HCT116 (cell line): ENCODE measurements at places on chromosomes 2 and 18.

DNA sequence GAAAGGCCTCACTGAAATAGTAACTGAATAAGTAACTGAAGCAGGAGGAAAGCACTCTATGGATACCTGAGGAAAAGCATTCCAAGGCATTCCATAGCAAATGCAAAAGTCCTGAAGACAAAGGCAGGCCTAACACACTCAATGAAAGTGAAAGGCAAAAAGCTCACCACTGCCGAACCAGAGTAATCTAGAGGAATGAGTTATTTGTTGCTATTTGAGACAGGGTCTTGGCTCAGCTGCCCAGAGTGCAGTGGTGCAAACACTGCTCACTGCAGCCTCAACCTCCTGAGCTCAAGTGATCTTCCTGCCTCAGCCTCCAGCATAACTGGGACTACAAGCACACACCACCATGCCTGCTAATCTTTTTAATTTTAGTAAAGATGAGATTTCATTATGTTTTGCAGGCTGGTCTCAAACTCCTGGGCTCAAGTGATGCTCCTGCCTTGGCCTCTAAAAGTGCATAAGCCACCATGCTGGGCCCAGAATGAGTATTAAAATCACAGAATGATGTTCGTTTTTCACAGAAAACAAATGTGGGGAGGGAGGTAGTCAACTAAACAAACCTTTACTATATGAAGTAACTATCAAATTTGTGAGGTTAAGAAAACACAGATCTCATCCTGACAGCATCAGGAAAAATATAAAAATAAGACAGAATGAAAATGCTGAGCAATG is 17.9 kb downstream of the PIAS2 start:
- DNase-seq = no peak

GRCh38 chr2:205370726-205371125 is 311.6 kb upstream of the NRP2 start:
- DNase-seq = no peak

- peak; percentile 44 for DNase-seq
Measured at GRCh38 chr2:18987592-18988073, 370.8 kb downstream of the OSR1 start.

- no peak for DNase-seq
Measured at GRCh38 chr2:108534584-108535356, 500 bp downstream of the LIMS1 start.

- no peak for DNase-seq
Measured at GRCh38 chr2:46831051-46831868, 84.3 kb downstream of the MCFD2 start.

DNA sequence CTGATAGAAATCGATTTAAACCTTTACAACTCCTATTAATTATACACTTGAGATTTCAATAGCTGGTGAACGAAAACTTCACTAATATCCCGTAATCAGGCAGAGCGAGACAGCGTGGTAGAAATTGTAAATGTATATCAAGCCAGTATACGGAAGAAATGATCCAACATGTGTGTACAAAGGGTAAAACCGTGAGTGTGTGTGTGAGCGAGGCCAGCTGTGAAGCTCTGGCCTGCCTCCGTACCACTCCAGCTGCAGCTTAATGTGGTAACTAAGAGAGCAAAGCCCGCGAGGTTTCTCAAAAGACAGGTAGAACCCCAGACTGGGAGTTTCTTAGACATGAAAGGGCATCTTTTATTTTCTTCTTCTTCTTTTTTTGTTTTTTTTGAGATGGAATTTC is 52.3 kb upstream of the ZNF516 start:
- DNase-seq = no peak

DNA sequence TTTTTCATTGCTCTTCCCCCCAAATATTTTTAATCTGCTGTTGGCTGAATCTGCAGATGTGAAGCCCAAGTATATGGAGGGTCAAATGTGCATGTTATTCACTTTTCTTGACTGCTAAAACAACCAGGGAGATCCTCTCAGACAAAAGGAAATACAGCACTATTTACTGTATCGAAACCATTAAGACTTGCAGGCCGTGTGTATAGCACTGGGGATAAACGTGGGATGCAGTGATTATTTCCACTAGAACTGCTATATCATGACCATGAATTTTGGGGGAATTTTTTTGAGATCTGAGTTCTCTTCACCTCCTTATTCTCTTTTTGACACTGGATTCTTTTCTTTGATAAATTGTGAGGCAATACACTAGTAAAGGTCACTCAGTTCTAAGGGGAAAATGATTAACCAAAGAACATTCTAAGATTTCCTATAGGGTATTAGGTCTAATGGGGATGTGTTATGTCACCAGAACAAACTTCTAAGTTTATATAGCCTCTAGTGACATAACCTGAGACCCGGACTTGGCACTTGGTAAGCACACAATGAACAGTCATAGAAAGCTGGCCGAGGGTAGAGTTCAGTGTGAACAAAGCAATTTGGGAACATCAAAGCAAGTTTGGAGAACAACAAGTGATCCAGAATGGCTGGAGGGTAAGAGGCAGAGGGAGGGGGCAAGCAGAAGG is 14.9 kb upstream of the UGT1A1 start:
- DNase-seq = no peak

- no peak for DNase-seq
Measured at GRCh38 chr2:11743366-11743765, 3.1 kb upstream of the LPIN1 start.

GRCh38 chr18:56739731-56740130 is 88.6 kb downstream of the WDR7 start:
- no peak for DNase-seq

DNA sequence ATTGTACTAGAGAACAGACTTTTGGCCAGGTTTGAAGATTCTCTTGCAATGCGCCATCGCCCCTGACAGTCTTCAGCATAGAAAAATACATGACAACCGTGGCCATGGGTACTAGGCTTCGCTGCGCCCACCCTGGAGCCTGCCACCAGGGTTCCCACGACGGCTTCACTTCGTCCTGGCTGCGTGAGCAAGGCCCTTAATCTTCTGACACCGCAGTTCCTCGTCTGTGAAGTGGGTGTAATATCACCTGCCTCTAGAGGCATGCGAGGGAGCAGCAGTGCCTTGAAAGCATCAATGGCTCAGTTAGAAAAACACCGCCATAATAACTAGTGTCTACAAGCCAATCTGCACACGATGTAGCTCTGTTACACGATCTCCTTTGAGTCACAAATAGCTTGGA is 175.2 kb upstream of the HS6ST1 start:
- DNase-seq = no peak

DNA sequence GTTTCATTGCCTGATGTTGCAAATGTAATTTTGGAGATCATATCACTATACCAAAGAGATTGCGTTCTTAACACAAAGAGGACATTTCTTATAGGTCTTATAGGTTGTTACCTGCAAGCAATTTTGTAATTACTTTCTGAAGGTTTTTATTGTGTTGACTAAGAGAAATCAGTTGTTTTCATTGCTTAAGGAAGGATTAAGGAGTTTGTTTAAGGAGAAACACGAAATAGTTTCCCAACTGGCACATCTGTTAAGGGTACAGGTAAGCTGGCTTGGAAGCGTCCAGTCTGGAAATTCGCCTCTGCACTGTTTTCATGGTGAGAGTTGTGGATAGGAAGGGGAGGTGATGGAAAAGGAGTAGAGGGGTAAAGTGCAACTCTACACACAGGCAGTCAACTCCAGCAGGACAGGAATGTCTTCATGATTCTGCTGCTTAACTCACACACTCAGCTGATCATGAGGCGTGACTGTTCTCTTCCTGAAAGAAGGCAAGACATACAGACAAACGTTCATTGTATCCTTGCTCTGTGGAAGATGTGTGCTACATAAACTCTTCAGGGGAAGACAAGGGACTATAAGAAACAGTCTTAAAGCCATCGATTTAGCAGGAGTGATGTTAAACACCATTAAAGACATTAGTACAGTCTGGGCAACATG is 61.4 kb upstream of the ACSL3 start:
- DNase-seq = no peak

DNA sequence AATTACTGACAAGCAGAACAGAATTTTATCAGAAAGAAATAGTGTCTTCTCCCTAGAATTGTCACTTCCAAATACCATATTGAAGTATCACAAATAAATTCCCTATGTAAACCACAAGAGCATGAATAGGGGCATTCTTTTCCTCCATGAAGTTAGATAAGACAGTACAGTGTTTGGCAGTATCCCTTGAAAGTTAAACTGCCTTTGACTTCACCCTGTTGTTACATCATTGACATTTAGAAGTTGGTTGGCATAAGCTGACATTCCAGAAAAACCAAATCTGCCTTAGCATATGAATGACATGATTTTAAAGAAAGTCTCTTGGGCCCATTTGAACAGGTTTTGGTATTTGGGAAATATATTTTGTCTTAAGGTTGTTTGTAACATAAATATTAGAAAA is 50.2 kb upstream of the OSR1 start:
- DNase-seq = no peak

- no peak for DNase-seq
Measured at GRCh38 chr2:173502296-173502695, 147.6 kb downstream of the CDCA7 start.

GRCh38 chr2:28437918-28438317 is 45.3 kb downstream of the FOSL2 start:
- DNase-seq = no peak

DNA sequence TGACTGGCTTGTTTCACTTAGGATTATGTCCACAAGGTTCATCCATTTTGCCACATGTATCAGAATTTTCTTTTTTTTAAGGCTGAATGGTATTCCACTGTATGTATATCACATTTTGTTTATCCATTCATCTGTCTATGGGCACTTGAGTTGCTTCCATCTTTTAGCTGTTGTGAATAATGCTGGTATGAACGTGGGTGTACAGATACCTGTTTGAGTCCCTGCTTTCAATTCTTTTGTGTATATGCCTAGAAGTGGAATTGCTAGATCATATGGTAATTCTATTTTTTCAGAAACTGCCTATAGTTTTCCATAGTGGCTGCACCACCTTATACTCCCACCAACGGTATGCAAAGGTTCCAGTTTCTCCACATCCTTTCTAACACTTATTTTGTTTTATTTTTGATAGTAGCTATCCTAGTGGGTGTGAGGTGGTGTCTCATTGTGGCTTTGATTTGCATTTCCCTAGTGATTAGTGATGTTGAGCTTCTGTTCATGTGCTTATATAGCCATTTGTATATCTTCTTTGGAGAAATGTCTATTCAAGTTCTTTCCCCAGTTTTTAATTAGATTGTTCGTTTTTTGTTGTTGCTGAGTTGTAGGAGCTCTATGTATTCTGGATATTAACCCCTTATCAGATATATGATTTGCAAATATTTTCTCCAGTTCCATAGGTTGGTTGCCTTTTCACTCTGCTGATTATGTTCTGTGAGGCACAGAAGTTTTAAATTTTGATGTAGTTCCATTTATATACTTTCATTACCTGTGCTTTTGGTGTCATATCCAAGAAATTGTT is 40.7 kb downstream of the TTC39C start:
- DNase-seq = no peak

DNA sequence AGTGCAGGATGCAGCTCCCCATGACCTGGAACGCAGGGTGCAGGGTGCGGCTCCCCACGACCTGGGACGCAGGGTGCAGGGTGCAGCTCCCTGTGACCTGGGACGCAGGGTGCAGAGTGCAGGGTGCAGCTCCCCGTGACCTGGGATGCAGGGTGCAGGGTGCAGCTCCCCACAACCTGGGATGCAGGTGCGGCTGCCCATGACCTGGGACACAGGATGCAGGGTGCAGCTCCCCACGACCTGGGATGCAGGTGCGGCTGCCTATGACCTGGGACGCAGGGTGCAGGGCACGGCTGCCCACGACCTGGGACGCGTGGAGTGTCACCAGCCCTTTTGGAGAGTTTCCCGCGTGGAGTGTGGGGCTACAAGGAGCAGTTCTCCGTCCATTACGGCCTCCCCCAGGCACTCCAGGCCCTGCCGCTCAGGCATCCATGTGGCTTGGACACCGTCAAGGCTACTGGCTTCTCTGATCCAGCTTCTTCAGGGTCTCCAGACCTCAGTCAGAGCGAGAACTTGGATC is 38.7 kb downstream of the PXDN start:
- DNase-seq = no peak

- no peak for DNase-seq
Measured at GRCh38 chr18:27797484-27797883, 379.4 kb downstream of the CDH2 start.
